ENCODE measurements at places on chromosomes 2 and 18.
A peak's percentile ranks its signal among the peaks of the same experiment; 100 is the strongest.

- DNase-seq, result no peak
Measured at GRCh38 chr2:215617060-215617824, 181.4 kb upstream of the FN1 start.

GRCh38 chr2:182666674-182667314 is 49.3 kb upstream of the DNAJC10 start:
- DNase-seq, result no peak

- no peak for DNase-seq
Measured at GRCh38 chr18:51066273-51066672, 36.3 kb downstream of the SMAD4 start.

DNA sequence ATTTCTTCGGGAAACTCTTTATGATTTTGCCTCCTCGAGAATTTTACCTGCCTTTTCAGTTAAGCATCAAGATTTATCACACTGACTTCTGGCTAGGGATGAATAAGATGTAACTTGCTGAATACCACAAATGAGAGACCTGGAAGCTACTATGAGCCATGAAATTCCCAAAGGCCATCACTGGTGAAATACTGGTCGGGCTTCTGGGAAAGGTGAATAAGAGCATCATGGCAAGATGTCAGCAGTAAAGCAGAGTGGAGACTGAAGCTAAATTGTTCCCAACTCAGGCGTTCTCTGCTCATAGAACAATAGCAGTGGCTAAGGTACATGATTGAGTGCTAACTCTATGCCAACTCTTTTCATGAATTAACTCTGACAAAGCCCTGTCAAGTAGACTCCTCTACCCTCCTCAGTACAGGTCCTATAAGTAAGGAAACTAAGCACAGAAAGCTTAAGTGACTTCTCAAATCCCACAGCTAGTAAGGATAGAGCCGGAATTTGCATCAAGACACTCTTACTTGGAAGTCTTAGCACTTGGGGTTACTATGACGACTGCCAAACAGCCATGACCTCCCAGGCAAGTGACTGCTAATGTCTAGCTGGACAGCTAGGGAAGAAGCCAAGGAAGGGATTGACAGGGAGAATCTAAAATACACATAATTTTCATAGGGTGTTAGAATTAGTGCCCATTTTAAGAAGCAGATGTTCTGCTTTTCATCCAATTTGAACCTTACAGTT is 22.7 kb upstream of the DSC3 start:
- no peak for DNase-seq

- peak; percentile 30 for DNase-seq
Measured at GRCh38 chr2:237591141-237591881, 777 bp upstream of the RAB17 start.

DNA sequence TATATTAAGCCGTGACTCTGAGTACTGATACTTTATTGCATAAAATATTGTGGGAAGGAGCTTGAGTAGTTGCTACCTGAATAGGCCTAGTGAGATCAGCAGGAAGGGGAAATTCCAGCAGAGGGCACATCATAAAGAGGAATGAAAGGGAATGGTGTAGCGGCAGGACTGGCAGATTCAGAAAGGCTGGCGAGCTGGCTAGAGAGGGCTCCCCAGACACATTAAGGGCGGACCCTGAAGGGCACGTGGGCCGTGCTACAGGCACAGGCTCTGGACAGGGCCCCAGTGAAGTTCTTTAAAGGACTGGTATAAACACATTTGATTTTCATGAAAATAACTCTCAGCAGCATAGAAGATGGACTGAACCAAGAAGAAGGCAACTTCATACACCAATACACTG is 43.0 kb downstream of the PTPN2 start:
- DNase-seq, result no peak

- no peak for DNase-seq
Measured at GRCh38 chr18:41972067-41972925, 17.3 kb downstream of the PIK3C3 start.

- no peak for DNase-seq
Measured at GRCh38 chr18:61464551-61465142, 131.4 kb downstream of the CDH20 start.

DNA sequence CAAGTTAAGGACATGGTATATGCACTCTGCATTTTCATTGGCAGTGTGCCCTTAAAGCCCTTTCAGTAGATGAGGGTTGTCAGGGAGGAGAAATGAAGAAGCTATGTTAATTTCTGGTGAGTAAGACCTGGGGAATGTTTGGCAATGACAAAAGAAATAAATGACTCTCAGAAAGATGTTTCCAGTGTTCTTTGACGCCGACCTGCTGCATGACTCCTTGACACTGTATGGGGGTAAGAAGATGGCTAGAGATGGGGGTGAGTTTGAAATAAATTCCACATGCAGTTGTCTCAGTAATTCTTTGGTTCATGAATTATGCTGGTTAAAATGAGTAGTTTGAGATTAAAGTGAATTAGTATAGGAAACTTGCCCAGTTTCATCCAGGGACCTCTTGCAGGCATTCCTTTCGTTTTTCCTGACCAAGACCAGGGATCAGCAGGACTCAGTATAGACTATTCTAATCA is 5.9 kb downstream of the CCDC121 start:
- no peak for DNase-seq

- no peak for DNase-seq
Measured at GRCh38 chr2:149080971-149081370, 42.5 kb downstream of the LYPD6B start.

DNA sequence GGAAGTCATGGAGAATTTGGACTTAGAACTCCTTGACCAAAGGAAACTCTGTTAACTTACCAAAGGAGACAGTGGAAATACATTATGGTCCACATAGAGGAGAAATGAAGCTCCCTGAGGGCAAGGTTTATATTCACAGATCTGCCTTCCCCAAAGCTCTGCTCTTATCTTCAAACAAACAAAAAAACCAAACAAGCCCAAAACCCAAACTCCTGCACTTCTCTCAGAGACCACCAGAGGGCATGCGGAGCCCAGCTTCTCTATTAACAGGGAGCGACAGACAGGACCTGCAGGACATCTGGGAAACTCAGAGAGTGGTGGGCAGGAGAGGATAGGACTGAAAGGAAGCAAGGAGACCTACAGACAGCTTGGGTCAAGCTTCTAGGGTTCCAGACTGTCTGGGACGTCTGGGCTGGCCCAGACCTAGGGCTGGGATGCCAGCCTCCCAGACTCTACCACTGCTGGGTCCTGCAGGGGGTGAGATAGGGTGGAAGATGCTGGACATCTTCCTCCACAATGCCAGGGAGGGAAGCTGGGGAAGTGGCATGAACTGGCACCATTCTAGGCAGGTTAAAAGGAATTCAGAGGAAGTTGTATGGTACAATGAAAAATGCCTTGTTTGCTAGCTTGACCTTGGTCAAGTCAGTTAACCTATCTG is 4.0 kb upstream of the WNT10A start:
- no peak for DNase-seq

GRCh38 chr2:45265336-45265735 is 256.1 kb upstream of the SIX2 start:
- DNase-seq, result peak; percentile 31

GRCh38 chr2:12347066-12347493 is 369.7 kb upstream of the TRIB2 start:
- DNase-seq, result no peak

DNA sequence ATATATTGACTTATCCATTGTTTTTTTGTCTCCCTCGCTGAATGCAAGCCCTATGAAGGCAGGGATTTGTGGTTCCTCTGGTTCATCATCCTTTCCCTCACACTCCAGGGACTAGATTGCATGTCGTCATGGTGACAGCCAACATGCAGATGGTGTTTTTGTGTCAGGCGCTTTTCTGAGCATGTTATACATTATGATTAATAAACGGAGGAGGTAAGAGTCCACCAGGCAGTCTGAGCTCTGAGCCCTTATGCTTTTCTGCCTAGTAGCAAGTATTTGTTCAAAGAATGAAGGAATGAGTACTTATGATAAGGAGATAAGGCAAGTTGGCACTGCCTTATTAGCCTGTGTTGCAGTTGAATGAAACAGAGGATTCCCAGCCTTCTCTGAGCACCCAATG is 181.6 kb downstream of the MGAT5 start:
- DNase-seq, result no peak

DNA sequence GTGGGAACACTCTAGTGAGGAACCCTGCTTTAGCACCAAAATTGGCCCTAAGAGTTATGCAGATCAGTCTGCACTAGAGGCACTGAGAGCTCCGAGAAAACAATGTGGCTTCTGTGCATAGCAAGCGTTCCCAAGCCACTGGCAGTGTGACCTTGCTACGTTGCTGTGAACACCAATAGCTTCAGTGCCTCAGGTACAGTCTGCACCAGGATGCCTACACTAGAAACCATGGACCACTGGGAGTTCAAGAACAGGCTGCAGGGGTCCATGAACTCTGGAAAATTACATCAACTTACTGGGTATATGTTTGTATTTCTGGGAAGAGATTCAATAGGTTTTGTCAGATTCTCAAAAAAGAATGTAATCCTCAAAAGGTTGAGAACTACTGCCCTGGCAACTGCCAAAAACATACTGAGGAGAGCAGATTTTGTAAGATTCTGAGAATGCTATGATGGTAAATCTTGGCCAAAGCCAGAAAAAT is 18.3 kb upstream of the SP3 start:
- DNase-seq, result no peak

DNA sequence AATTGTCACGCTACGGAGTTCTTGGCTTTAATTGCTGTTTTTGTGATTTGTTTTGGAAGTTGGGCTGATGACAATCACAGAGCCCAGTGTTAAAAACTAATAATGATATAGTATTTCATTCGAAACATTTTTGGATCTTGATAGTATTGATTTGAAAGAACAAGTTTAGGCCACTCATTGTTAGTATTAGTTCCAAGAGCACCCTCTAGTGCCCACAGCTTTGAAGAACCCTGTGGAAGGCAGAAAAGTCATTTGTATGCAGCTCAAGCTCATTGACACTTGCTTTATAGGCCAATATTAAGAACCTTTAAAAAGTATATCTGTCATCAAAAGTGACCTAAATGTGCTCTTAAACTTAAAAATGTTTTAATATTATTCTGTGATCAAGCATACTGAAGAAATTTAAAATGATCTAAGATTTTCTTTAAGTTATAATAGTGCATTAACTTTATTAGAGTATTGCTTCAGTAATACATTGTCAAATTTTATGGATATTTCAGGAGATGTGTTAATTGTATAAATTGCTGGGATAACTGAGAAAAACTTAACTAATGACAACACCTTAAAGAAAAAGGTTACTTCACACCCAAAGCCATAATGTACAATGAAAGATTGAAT is 191.0 kb downstream of the GRB14 start:
- DNase-seq, result peak; percentile 54

GRCh38 chr2:240962300-240963064 is 35.9 kb upstream of the SNED1 start:
- DNase-seq, result no peak

GRCh38 chr2:144162652-144163051 is 357.3 kb downstream of the ZEB2 start:
- DNase-seq, result no peak

- DNase-seq, result no peak
Measured at GRCh38 chr2:62447411-62447810, 58.6 kb downstream of the TMEM17 start.

- DNase-seq, result no peak
Measured at GRCh38 chr18:4211111-4211837, 243.8 kb downstream of the DLGAP1 start.

DNA sequence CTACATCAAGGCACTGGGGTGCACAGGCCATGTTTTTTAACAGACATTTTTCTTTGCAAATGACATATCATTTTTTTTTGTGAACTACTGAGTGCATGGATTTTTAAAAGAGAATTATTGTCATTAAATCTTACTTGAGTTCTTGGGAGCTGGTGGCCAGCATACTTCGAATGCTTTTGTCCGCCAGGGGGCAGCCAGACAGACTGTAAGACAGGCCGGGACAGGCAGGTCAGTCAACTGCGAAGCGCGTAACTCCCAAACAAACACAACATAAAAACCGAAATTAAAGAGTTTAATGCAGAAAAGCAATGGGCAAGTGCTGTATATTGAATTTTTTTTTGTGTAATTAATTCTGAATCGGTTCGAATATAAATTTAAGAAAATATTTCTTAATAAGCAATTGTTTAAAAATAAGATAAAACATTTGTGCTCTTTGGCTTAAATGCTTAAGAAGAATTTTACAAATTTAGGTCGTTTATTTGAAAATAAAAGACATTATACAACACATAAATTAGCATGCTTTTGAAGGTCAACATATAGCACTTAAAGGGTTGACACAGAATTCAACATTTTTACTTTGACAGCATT is 142.2 kb upstream of the PXDN start:
- no peak for DNase-seq

GRCh38 chr18:60120231-60120750 is 220.5 kb downstream of the PMAIP1 start:
- DNase-seq, result no peak

DNA sequence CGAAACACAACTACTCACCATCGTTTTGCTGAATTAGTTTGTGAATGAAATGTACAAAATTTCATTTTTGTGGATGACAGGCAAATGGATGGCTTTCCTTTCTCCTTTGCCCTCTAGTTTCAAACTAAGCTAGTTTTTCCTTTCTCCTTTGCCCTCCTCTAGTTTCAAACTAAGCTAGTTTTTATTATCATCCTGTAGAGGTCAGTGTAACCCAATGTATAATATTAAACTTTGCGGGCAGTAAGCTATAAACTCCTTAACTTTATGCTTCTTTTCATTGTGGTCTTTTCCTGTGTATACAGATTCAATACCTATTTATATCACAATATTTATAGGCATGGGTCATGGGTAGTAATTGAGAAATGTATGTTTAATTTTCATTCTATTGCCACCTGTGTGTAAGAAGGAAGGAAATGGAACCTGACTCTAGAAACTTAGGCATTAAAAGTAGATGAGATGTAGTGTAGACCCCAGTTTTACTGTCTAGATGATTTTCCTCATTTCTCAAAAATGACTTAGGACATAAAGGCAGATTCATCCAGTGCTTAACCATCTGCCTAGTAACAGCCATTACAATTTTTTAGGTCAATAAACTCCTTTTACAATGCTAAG is 58.1 kb downstream of the MAP3K19 start:
- no peak for DNase-seq

GRCh38 chr2:64543008-64543697 is 19.0 kb downstream of the AFTPH start:
- DNase-seq, result no peak

DNA sequence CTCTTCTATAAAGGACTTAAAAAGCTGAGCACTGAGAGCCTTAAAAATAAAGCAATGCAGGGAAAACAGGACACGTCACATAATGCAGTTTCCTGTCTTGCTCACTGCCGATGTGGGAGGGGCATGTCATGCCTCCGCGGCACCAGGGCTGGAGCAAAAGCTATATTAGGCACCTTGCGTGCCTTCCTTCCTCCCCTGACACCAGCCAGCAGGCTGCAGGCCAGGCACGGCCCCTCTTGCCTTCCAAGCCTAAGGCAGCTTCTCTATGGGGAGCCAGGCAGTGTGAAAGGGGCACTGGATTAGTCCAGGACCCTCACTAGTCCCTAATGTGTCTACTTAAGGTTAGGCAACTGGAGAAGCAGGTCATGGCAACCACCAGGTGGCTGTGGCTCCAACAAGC is 26.3 kb downstream of the MRPL35 start:
- peak; percentile 71 for DNase-seq
